ENCODE measurements at places on chromosomes 1 and 21.
A peak's percentile ranks its signal among the peaks of the same experiment; 100 is the strongest.

DNA sequence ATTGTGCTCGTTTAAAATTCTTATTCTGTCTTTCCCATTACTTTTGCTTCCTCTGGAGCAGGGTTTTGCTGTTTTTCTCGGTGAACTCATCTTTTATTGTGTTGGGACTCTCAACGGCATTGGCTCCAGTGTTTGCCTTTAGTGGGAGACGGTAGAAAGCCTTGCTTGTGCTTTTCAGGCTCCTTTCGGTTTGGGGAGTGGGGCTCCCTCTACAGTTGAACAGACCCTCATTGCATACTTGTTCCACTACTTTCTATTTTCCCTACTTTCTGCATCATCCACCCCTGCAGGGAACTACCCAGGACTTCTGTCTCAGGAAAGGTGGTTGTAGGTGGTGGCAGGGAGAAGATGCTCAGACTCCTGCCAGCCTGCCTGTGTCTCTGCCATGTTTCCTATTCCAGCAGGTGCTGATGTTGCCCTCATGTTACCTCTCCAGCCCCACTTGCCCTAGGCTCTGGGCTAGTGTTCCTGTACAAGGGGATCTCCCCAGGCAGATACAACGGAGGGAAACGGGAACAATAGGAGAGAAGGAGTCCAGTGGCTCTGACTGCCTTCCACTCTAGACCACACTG is 68.5 kb upstream of the ZBTB18 start:
- no peak for DNase-seq

DNA sequence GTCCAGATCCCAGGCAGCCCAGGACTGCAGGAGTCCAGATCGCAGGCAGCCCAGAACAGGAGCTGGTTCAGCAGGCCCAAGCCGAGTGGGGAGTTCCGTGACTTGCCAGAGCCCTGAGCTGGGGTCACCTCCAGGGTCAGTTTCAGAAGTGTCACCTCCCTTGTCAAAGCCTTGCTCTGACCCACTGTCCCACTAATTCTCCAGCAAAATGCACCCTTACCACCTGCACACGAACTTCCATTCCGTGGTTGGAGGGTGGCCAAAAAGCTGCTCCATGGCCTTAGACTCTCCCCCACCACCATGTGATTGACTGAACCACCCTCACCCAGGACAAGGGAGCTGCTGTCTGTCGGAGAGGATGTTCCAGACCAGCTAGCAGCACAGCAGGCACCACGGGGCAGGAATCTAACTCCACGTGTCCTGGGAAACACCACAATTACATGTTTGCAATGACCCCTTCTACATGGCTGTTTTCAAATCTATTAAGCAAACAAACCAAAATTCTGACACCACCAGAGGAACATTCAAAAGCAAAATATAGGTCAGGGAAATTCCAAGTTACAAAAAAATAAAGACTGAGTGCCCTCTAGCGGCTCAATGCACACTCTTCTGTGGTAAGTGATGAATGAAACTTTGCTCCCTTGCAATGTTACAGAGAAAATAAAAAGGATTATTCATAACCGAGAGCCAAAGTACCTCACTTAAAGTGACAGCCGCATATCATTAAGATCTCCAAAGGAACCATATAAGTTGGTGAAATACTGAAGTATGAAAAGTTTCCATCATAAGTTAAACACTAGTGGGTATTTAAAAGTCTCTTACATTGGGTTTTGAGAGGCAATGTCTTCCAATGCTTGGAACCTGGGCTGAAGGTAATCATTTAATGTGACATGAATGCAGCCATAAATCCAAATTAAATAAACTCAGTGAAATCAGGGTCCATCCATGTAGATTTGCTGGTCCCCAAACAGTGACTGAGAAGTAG is 76.3 kb downstream of the NPHP4 start:
- peak; percentile 19 for DNase-seq

DNA sequence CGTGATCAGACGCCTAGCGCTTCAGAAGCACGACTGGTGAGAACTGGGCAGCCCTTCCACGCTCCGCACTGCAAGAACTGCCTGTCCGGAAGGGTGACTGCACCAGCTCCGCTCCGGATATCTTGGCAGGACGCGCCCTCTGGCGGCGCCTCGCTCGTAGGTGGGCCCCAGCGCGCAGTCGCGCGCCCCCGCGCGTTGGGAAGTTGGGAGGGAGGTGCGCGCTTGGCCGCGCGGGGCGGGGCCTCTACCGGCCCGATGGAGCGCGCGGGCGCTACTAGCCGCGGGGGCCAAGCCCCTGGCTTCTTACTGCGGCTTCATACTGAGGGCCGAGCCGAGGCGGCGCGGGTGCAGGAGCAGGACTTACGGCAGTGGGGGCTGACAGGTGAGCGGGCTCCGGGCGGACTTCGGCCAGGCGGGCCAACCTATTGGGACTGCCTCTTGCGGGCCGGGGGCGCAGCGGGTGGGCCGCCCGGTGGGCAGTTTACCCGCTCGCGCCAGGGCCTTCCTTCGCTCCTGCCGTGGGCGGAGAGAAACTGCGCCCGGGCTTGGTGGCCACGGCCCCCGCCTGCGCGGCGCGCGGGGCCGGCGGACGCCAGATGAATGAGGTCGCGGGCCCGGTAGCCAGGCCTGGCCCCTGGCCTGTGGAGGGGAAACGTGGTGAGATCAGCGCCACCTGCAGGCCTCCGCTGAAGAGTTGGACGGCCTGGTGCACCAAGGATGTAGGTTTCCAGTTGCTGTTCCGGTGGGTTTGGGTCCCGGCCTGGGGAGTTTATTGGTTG is at the start of gene CHD1L:
Gene CHD1L, plus strand, starts transcription at position 236 of the 779 bp plus-strand sequence. Its CDS starts 20 bp downstream, at position 256.
- peak; percentile 94 for DNase-seq

- DNase-seq = no peak
These were observed 596.3 kb downstream of the KIF26B start for GRCh38 chr1:245751116-245751515.

DNA sequence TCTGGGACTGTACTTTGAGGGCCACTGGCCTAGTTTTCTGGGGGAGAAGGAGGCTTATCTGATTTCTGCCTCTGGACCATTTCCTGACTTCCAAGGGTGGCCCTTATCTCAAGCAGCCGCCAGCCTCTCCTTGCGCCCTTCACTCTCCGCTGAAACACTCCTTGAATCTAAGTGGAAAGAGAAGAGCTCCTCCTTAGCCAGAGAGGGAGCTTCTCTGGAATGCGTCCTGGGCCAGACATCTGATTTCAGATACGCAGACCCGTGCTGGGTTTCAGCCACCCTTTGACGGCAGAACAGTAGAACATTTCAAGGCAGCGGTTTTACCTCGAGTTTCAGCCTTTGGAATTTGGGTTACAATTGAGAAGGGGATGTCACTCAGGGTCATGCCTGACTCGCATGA is 308.0 kb downstream of the CAMTA1 start:
- DNase-seq = no peak

GRCh38 chr1:51238034-51238403 is 1.9 kb downstream of the RNF11 start:
- no peak for DNase-seq

DNA sequence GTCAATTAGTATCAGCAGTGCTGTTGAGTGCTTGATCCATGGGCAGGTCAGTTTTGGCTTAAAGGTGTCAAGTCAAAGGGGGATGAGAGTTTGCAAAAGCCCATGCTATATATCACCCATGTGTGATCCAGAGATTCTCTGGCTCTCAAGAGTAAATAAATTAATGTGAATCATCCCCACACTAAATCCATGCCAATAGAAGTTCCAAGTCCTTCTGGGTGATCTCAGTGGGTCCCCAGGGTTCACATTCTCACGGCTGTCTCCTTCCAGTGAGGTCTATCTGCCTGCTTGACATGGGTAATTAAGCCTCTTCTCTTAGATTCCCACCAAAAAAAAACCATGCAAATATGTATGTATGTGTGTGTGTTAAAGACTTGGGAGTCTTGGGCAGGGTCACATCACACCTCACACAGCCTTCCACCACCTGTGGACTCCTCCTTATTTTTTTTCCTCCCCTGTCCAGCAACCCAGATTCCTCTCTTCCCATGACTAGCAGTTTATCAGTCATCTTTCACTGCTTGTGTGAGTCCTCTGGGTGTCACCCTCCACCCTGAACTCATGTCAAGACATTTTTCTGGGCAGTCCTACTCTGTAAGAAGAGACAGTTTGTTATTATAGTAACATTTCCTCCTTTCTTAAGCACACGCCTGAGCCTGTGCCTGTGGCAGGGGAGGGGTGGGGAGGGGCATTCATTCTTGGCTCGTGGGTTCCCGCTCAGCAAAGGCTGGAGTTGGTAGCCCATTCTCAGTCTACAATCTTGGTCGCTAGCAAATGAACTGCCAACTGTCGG is 14.3 kb upstream of the S100A11 start:
- no peak for DNase-seq

- DNase-seq = no peak
These were observed 65.5 kb upstream of the DPYD start for GRCh38 chr1:97986041-97987005.

GRCh38 chr21:18049461-18049860 is 195.2 kb upstream of the CHODL start:
- DNase-seq = no peak

Data from stimulated activated CD4-positive, alpha-beta T cell treated with anti-CD3 and anti-CD28 coated beads, Interleukin-1b, Interleukin-23, amount 100 ng/mL, for 48 hours (primary cell).